ENCODE measurements at places on chromosomes 6 and 20. TPM values are rescaled to one million over a fixed set of nuclear protein-coding genes. Genes with fewer than 3 reads are reported as not detected.

The ARMH2 gene
- not detected for total RNA-seq

GRCh38 chr20:62642051-62642665, at the start of gene SLCO4A1:
SLCO4A1 (plus strand) TSS chr20:62642503; CDS start chr20:62656455, 13,952 bp downstream.
- peak within 1 kb of the TSS; percentile 57 for H3K27ac ChIP-seq
- peaks cover 3% of the 10 kb centered on the region for H3K27me3 ChIP-seq
- H3K36me3 ChIP-seq = no peaks in the 10 kb centered on the region

DNA sequence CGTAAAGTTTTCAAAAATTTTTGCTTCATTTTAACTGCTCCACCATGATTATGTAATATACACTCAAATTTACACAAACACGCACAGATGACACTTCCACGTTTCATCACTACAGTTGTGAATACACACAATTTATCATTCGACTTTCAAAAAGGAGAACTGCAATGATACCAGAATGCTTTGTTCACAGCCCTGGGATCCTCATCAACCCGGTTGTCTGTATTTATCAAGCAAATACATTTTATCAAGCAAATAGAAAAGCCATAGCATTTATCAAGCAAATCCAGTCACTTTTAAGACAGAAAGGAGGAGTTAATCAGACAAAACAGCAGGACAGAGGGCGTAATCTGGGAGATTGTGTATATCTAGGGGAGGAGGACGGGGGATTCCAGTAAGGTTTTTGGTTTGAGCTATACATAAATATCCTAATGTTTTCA, 20.3 kb upstream of the ABT1 start:
- no peaks in the 10 kb centered on the region for H3K4me1 ChIP-seq
- H3K36me3 ChIP-seq = no peaks in the 10 kb centered on the region
- H3K27me3 ChIP-seq = peaks cover 27% of the 10 kb centered on the region

DNA sequence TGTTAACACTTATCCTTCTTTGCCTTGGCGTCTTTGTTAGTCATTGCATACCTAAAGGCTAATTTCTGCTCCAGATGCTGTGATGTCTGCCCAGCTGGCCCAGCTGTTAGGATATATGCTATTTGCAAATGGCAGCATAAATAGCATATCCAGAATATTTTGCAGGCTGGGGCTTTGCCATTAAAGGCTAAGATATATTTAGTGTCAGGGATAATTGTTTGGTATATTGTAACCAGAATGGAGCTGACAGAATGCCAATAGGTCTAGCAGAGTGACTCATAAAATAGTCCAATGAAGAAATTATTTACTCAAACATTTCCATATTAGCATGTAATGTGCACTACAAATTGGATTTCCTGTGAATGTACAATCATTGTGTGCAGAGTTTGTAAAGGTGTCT, 584.1 kb upstream of the FLRT3 start:
- H3K4me3 ChIP-seq = no peak overlapping the region
- no peak overlapping the region for H3K27ac ChIP-seq
- H3K4me1 ChIP-seq = no peaks in the 10 kb centered on the region
- no peaks in the 10 kb centered on the region for H3K36me3 ChIP-seq
- no peaks in the 10 kb centered on the region for H3K27me3 ChIP-seq
- DNase-seq = no peak

The MCCD1 gene
- total RNA-seq = 3.5 TPM

All from kidney (tissue), 22 donors.